DMS153 (cell line): ENCODE measurements at places on chromosomes 12 and 14.

- DNase-seq = no peak
Observed at GRCh38 chr12:80598004-80598606, 109.3 kb upstream of the MYF6 start.

- no peak for DNase-seq
Observed at GRCh38 chr12:64099397-64099796, 122.7 kb downstream of the KICS2 start.

DNA sequence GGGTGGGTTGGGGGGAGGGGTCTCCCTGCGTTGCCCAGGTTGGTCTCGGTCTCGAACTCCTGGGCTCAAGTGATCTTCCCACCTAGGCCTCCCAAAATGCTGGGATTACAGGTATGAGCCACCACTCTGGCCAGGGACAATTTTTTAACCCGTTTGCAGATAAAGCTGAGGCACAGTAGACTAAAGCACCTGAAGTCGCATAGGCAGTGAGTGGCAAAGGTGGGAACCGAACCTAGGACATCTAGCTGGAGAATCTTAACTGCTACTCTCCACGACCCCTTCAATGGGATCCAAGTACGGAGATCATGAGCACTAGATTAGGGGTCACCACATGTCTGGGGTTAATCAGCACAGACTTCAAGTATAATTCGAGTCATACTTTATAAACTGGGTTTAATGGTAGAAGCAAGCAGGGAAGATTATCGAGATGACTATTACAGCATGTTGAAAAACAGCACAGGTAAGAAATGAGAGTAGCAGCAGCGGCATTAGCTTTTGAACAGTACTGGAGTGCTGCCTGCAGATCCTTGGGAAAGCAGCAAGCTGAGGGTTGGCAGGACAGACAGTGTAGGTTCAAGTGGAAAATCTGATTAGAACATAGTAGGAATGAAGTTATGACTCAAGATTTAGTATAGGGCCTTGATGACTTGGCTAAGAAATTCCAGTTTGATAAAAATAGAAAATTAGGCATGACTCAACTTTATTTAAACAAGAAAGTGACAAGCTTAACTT lies 23.9 kb downstream of the NID2 start:
- DNase-seq = no peak

DNA sequence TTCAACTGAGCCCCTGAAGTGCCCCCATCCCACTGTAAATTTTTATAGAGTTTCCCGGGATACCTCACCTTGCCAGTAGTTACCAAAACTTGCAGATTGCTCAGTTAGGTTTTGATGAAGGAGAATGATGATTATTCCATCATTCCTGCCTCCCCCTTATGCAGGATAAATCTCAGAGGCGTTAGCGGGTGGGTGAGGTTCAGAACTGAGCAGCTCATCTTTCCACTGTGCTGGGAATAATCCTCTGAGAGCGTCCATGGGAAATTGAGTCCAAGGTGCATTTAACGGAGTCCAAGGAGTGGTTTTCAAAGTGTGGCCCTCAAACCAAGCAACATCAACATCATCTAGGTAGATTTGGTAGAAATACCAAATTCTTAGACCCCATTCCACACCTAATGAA lies 18.7 kb downstream of the ACSM4 start:
- no peak for DNase-seq

- no peak for DNase-seq
Observed at GRCh38 chr12:5723071-5723470, 222.0 kb downstream of the ANO2 start.

- peak; percentile 62 for DNase-seq
Observed at GRCh38 chr12:124188561-124189405, 106.1 kb upstream of the RFLNA start.

DNA sequence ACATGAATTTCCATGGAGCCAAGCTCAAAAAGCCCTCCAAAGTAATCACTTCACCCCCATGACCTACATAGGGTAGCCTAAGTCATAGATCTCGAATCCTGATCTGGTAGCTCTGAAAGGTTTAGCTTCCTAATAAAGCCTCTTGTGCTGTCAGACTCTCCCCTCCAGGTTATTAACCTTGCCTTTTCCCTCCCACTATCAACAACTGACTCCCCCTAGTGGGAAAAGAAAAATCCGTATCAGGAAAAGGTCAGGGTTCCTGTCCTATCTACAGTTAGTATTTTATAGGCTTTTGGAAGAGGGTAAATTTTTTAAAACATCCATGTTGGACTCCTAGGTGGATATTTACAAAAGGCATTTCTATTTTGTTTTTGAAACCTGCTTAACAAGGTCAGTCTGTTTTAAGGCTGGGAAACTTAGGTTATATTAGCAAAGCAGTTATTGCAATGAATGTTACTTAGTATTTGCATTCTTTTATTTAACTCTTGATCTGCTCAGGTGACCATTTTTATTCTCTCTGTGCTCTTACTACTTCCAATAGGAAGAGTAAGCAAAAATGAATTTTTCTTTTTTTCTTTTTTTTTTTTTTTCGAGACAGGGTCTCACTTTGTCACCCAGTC lies 8.0 kb downstream of the YY1 start:
- DNase-seq = peak; percentile 1

- DNase-seq = peak; percentile 19
Observed at GRCh38 chr12:68100241-68100640, 59.3 kb downstream of the IFNG start.

DNA sequence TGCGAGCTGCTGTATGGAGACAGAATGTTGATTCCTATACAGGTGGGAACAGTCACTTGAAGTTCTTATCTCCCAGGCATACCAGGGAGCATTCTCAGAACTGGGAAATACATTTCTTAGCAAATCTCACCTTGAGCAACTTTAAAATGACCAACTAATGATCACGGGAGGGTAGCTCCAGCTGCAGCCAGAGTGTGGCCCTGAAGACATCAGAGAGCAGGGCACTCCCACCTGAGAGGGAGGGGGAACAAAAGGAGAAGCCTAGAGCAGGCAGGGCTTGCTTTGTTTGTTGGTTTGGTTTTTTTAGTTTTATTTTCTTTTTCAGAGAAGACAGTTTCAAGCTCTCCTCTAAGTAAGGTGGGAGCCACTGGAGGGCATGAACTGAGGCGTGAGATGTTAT lies 101.1 kb downstream of the OTX2 start:
- DNase-seq = no peak

- no peak for DNase-seq
Observed at GRCh38 chr12:129727100-129727499, 176.7 kb downstream of the TMEM132D start.

- DNase-seq = no peak
Observed at GRCh38 chr12:64286521-64286920, 64.4 kb upstream of the KICS2 start.

DNA sequence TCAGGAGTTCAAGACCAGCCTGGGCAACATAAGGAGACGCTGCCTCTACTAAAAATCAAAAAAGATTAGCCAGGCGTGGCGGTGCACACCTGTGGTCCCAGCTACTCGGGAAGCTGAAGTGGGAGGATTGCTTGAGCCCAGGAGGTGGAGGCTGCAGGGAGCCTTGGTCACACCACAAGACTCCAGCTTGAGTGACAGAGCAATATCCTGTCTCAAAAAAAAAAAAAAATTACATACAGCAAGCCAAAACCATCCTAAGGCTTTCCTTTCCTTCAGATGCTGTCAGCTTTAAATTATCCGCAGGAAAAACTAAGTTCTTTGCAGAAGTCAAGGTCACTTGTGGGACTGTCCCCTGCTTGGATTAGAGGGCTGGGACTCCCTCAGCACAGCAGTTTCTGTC lies 1.3 kb downstream of the CS start:
- DNase-seq = no peak

GRCh38 chr12:58224536-58225105 lies 283.3 kb downstream of the ATP23 start:
- DNase-seq = no peak

- DNase-seq = peak; percentile 61
Observed at GRCh38 chr12:64083285-64084210, 138.5 kb downstream of the KICS2 start.

DNA sequence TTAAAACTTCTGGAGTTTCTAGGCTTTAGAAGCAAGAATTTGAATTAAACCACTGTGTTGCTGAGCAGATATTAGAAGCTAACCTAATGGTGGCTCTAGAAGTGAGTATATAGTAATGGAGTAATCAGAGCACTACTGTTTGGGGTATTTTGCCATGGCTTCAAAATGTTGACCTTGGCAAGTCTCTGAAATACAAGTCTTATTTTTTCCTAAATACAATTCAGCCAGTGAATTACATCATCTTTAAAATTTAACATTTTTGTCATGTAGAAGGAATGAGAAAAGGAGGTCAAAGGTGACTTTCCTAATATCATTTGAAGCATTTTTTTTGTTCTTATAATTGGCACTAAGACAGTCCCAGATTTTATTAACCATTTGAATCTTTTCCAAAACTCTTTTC lies 25.2 kb downstream of the PMCH start:
- no peak for DNase-seq

DNA sequence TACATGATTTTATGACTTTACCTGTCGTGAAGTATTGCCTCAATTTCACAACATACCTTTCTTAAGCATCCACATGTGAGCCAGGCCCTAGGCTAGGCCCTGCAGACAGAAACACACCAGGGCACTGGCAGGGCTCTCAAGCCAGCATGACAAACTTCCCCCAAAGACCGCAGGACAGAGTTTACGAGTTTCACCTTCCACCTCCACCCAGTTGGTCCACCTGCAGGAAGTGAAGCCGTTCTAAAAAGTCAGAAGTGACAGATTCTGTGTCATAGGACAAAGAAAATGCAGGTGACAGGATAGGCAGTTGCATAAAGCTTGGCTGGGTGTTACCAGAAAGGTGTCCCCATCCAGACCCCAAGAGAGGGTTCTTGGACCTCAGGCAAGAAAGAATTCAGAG lies 382.3 kb downstream of the PCNX1 start:
- DNase-seq = no peak

DNA sequence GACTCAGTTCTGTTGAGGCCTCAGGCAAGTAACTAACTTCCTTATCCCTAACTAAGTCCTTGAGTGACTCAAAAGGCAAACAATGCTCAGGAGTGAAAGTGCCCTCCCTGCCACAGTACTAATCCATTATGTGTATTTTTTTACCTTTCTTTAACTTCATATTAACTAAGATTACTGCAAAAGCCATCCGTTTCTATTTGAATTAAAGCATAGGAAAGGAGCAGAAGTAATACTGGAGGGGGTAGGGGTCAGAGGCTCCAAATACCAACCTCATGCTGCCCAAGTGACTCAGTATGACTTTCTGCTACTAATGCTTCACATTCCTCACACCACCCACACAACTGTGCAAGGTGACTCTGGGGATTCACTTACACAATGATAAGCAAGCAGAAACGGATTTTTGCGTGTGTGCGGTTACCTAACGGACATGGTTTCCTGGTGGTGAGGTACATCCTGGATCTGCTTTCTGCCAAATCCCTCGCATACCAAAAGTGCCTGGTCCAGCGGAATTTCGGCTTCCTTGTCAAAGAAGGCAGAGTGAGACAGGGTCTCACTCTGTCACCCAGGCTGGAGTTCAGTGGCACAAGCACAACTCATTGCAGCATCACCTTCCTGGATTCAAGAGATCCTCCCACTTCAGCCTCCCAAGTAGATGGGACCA lies 25.1 kb downstream of the MOK start:
- no peak for DNase-seq

DNA sequence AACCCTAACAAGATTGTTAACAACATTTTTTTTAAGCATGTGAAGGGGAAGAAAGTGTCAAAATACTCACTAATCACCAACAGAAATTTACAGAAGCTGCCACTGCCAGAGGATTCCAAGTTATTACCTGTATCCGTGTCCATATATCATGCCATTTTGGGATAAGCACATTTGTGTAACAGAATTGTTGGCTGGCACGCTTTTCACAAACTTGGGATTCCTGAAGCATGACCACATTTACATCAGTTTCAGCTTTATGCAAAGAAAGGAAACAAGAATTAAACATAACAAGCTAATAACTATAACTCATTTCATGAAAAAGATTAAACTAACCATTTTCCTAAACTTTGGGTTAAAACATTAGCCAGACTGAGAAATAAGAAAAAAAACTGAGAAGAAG lies 5.9 kb downstream of the NEMP1 start:
- no peak for DNase-seq

DNA sequence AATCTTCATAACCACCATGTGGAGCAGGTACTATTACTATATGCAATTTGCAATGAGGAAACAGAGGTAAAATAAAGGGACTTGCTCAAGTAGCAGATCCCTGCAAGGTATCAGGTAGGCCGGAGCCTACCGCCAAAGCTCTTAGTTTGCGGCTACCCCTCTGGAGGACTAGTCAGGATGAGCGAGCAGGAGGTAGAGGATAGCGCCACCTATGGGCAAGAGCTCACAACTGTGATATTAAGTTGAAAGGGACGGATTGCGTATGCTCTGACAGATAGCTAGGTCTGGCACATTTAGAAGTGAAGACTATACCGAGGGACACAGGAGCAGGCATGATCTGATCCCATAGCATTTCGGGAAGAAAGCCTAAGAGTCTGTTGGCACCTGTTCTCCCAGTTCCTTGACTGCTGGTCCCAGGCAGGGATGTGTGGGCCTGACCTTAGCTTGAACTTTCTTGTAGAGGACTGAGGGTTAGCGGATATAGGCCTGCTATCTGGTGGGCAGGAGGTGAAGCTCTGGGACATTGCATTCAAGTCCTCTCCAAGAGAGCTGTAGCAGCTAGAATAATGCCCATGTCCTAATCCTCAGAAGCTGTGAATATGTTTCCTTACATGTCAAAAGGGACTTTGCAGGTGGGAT lies 48.0 kb downstream of the SLC17A8 start:
- no peak for DNase-seq

GRCh38 chr12:45668641-45669040 lies 60.9 kb upstream of the ARID2 start:
- no peak for DNase-seq

DNA sequence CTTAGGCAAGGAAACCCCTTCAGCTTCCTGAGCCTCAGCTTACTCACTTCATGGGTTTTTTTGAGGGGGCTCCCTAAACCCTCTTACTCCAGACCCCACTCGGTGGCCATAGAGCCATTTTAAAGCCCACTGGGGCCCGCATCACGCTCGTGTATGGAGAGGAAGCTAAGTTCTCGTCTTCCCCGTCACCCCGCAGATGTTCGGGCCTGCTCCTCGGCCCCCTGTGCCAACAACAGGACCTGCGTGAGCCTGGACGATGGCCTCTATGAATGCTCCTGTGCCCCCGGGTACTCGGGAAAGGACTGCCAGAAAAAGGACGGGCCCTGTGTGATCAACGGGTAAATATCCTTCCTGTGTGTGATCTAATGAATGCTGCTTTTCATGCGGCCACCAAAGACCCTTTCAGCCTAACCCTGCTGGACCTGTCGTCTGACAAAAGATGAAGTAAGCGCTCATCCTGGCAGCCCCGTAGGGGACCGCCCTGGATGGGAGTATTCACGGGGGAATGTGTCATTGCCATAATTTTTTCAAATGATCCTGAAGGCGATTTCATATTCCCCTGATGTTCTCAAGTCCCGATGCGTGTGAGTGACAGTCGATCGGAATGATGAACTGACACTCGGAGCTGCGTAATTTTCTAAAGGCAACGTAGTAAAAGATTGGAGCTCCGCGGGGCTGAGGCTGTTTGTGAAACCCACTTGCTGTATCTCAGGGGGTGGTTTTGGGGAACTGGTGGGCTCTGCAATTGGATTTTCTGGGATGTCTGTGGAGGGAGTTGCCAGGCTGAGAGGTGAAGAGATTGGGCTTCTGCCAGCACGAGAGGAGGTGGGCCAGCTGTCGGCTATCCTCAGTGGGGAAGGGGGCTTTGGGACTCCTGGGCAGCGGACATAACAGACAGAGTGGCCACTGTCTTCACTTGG lies 5.4 kb downstream of the DLK1 start:
- no peak for DNase-seq

- DNase-seq = no peak
Observed at GRCh38 chr14:22545842-22546721, 42.9 kb downstream of the DAD1 start.

GRCh38 chr12:107165581-107165980 lies 72.2 kb upstream of the CRY1 start:
- no peak for DNase-seq
